Activated CD8-positive, alpha-beta memory T cell treated with anti-CD3 and anti-CD28 coated beads for 1 hour (primary cell): ENCODE measurements at places on chromosomes 2 and 18.

DNA sequence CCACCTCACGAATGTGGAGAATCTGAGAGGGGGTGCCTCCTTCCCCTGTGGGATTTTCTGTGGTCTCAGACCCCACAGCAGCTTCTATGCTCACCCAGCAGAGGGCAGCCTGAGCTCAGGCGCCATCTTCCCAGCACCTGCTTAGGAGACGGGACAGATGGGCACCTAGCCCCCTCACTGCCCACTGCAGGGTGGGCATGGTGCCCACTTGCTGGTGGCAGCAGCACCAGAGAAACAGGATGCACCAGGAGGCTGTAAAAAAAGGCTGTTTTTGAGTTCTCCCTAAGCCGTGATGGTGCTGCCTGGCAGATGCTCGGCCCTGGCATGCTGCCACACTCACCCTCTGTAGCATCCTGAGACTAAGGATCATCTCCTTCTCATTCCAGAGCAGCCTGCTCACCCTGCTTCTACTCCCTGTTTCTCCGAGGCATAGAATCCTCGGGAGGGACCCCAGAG, 19.1 kb upstream of the SLC20A1 start:
- DNase-seq: peak; percentile 38

GRCh38 chr2:85390941-85391669, 19.1 kb downstream of the CAPG start:
- peak; percentile 44 for DNase-seq

- no peak for DNase-seq
Observed at GRCh38 chr2:164792316-164793170, 49.1 kb downstream of the COBLL1 start.

DNA sequence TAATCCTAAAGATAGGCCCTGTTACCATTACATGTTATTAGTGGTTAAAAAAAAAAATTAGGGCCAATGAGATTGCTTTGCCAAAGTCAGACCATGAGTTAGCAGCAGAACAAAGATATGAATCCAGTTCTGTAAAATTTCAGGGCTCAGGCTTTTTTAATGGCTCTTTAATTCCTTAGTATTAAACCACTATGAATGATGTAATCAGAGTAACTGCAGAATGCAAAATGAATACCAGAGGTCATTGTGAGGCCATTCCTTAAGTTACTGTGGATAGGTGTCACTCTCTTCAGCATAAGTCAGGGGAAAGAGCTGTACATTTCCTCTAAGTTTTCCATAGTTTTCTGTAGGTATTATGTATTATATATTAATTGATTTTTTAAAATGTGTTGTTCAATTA, 42.2 kb upstream of the TBR1 start:
- DNase-seq: no peak

- no peak for DNase-seq
Observed at GRCh38 chr2:52968043-52968442, 799.6 kb upstream of the CHAC2 start.

GRCh38 chr2:25132299-25132635, 36.1 kb downstream of the POMC start:
- no peak for DNase-seq

DNA sequence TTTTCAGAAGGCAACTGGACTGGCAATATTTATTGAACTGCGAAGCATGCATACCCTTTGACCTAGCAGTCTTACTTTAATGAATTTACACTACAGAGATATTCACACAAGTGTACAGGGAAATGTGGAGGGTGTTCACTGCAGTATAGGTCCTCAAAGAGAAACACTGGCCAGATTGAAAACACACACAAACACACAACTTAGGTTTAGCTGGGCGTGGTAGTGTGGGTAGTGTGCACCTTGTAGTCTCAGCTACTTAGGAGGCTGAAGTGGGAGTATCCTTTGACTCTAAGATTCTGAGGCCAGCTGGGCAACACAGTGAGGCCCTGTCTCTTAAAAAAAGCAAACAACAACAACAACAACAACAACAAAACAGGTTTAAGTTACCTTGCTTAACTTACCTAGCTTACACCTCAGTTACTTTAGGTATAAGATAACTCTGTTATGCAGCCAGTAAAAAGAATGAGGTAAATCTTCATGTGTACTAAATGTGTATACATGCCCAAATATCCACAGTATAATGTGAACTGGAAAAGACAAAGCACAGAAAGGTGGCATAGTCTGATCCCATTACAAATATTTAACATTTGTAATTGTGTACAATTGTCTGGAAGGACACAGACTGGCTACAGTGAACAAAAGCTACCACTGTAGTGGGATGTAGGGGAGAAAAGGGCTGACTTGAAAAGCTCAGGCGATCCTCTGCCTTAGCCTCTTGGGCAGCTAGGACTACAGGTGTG, 105.9 kb upstream of the FZD5 start:
- no peak for DNase-seq

DNA sequence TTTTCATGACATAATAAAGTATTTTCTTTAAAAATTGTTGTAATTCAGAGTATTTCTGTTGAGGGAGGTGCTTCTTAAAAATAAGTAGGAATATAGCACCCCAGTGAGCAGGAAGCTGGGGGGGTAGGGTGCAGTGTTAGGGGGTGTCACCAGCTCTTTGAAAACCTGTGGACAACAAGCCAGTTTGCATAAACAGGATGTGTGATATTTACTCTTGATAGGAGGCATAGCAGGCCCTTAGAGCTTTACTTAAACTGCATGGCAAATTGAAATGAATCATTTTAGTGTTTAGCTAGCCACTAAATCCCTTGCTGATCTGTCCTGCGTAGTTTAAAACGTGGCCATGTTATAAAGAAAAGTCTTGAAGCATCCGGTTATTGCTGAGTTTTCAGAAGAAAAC, 8.4 kb downstream of the TGIF1 start:
- no peak for DNase-seq

DNA sequence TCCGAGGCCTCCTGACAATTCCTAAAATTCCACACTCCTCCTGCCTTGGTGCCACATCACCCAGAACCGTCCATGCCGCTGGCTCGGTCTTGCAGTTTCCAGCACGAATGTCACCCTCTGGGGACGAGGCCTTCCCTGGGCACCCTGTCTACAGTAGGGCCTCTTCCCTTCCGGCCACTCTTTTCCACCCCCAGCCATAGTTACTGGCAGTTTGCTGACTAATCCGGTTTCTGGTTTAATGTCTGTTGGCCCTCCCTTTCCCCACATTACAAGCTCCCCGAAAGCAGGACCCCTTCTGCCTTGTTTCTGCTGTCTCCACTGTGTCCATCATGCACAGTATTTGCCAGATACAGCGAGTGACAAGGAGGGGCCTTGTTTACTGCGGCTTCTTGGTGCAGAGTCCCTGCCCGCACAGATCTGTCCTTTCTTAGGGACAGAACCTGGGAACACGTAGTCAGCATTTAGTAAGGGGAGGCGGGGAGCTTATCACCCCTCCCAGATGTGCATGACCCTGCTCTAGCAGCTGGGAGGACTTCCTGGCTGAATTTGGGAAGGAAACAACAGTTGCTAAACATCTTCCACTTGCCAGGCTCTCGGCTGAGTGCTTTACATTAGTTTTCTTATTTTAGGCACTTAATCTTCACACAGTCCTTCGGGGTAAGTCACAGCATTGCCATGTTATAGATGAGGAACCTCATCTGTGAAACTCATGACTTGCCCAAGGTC, 23.6 kb upstream of the CATIP start:
- DNase-seq: no peak

- no peak for DNase-seq
Observed at GRCh38 chr2:131535526-131535925, 7.8 kb downstream of the CCDC74A start.

DNA sequence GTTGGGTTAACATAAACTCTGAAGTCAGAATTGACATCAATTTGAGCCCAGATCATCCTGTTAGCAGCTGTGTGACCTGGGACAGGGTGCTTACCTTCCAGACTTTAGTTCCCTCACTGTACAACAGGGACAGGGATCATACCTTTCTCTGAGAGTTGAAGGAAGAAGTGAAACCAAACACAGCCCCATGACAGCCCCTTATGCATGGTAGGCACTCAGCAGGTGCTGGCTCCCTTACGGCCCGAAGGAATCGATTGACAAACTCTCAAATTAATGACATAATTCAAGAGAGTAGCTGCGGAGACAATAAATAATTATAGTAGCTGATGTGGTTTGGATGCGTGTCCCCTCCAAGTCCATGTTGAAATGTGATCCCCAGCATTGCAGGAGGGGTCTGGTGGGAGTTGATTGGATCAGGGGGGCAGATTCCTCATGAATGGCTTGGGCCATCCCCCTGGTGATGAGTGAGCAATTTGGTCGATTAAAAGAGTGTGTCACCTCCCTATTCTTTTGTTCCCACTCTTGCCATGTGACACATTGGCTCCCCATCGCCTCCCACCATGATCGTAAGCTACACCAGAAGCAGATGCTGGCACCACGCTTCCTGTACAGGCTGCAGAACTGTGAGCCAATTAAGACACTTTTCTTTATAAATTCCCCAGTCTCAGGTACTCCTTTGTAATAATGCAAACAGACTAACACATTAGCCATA, 72.4 kb downstream of the ODC1 start:
- no peak for DNase-seq

DNA sequence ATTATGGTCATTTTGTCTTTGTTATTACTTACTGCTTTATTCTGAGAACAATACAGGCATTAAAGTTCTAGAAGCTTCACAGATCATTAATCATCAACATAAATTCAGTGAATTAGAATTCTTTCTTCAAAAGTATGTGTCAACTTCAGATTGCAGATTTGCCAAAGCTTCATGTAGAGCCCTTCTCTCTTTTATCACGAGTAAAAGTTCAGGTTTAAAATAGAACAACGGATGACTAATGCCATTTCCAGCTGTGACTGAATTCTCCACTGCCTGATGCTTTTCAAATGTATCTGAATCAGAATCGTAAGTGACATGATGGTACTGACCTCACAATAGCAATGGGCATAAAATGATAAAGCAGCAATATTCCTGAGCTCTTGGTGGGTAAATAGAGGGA, 116.0 kb downstream of the ABCA12 start:
- DNase-seq: no peak

DNA sequence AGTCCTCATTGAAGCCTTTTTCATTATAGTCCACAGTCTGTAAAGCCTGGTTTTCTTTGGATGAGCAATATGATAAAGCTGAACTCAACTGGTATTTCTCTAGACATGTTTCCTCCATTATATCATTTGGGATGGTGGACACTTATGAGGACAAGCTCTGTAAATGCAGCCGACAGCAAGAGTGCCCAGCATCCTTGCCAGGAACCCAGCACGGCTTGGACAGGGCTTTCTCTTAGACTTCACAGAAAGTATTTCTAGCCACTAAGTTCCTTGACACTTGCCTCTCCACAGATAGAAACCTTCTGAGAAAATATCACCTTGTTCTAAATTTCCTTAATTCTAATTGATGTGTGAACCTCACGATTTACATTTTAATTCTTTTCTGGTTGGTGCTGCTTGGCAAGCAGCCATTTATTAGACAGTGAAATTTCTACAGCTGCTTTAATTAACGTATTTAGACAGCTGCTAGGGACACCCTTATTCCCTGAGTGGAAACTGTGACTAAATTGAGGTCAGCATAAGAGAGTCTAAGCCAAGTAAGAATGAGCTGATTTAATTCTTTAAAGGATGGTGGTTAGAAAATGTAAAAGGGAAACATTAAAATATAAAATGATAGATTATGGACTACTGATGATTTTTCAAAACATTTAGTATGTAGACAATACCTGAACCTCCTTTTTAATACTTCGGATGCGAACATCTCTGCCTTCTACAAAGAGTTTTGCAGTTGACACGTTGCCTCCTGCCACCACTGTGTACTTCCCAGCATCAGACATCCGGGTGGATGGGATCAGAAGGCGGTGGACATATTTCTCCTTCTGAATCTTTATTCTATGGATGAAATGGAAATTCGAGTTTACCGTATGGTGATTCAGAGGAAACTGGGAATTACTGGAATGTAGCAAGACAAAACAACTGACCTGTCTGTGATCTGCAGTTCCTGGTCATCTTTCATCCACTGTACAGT, 39.8 kb downstream of the TTN start:
- DNase-seq: no peak

DNA sequence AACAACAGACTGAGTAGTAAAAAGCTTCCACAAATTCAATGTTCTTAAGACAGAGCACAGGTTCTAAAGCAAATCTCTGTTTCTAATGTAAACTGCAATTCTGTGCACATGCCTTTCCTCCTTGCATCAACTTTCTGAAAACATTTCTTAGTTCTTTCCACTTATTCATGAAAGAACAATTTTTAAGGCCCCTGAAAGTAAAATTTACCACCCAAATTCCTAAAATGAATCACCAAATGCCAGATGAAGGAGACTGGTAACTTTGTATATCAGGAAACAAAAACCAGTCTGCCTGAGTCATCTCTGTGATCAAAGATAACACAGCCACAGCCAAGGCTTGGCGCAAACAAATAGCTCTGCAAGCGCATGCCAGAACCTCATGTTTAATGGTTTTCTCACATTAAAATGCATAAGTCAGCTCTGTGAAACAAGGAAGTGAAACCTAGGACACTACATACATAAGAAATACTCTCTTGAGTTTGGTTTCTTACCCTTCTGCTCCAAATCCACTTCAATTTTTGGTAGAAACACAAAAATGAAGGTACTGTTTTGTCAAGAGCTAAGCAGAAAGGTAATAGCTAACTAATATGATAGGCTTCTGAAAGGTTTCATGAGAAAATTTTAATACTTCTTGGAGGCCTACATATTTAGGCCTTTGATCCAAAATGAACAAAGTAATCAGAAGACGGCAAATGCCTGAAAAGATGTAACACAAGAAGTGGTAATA, 169.4 kb downstream of the THADA start:
- peak; percentile 26 for DNase-seq

DNA sequence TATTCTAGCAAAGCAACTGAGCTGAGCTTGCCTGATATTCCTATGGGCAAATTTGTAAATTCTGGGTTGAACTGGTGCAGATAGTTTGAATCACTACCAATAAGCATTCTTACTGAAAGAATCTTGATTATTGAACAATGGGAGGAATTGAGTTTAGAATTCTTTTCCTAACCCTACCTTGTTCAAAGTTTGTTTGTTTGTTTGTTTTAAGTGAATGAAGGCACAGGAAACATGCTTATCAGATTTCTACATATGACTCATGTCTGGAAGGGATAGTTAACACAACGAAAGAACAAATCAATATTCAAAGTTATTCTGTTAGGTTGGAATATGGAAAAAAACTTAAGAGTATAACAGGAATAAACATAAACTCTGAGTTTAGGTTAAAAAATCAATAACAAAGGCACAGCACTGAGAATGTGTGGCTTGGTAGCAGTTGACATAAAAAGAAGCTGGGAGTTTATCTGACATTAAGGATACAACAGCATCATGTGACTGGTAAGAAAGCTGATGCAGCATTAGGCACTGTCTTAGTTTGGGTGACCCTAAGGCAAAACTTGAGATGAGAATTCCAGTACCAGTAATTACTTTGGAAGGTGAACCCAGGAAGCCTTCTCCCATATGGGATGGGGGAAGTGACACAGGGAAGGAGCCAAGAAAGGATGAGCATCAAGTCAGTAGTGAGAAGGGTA, 20.9 kb downstream of the BOD1L2 start:
- no peak for DNase-seq

- DNase-seq: no peak
Observed at GRCh38 chr18:7657050-7657449, 89.9 kb downstream of the PTPRM start.

GRCh38 chr18:40692871-40693270, 1262.2 kb upstream of the PIK3C3 start:
- no peak for DNase-seq

- no peak for DNase-seq
Observed at GRCh38 chr2:181430406-181431118, 26.6 kb upstream of the ITGA4 start.
